ENCODE measurements at places on chromosomes 6 and 20.

DNA sequence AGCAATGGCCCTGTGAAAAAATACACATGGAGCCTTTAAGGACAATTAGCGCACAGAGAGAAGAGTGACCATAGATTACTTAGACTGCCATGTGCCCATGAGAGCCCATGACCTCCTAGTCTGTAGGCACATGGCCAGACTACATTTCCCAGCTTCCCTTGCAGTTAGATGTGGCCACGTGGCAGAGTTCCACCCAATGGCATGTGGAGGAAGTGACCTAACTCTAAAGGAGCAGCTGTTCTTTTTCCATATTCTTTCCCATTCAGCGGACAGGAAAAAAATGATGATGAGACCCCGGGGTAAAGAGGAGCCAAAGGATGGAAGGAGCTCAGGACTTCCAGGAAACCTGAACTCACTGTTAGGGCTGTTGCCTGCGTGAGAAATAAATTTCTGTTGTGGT lies 116.6 kb downstream of the CBLN4 start:
- DNase-seq, result no peak

- peak; percentile 81 for DNase-seq
Measured at GRCh38 chr20:35329435-35330139, 37.4 kb upstream of the FAM83C start.

GRCh38 chr6:56582236-56582635 lies 60.5 kb downstream of the DST start:
- DNase-seq, result no peak

GRCh38 chr20:61596687-61597330 lies 344.7 kb downstream of the CDH4 start:
- DNase-seq, result no peak
